ENCODE measurements at places on chromosomes 1 and 21.

- DNase-seq: no peak
Observed at GRCh38 chr1:154223621-154224020, 2.9 kb downstream of the UBAP2L start.

DNA sequence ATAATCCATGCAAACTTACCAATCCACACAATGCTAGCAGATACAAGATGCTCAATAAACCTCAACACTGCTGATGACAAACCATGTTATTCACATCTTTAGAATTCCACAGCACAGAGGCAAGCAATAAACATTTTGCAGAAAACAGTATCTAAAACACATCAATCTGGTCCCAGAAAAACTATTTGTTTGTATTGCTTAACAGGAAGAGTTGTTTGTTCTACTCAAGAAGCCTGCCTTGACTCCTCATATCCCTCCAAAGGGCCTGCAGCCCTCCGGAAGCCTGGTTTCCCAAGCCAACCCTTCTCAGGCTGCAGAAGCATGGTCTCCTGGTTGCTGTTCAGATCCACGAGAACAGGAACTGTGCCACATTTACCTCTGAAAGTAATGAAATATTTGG is 139.7 kb downstream of the RERE start:
- DNase-seq: no peak

GRCh38 chr1:230156068-230156467 is 89.0 kb downstream of the GALNT2 start:
- no peak for DNase-seq

DNA sequence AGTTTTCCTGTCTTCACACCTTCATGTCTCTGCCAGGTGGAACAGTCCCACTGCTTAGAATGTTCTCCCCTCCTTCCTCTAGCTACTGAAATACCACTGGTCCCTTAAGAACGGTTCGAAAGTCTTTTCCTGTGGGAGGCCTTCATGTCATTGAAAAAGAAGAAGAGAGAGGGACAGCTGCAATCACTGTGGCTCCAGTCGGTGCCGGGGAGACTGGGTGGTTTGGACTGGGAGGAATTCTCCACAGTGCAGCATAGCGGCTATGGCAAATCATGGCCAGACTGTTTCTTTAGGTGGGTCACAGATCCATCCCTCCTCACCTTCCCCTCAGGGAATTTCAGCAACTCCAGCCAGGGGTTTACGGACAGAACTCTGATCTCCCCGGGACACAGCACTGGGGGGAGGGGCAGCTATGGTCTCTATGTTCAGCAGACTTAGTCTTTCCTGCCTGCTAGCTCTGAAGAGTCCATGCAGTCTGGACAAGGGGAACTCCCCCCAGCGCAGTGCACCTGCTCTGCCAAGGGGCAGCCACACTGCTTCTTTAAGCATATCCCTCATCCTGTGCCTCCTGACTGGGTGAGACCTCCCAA is 567.2 kb downstream of the SMYD3 start:
- no peak for DNase-seq

GRCh38 chr1:7351649-7352048 is 419.4 kb upstream of the VAMP3 start:
- DNase-seq: no peak

DNA sequence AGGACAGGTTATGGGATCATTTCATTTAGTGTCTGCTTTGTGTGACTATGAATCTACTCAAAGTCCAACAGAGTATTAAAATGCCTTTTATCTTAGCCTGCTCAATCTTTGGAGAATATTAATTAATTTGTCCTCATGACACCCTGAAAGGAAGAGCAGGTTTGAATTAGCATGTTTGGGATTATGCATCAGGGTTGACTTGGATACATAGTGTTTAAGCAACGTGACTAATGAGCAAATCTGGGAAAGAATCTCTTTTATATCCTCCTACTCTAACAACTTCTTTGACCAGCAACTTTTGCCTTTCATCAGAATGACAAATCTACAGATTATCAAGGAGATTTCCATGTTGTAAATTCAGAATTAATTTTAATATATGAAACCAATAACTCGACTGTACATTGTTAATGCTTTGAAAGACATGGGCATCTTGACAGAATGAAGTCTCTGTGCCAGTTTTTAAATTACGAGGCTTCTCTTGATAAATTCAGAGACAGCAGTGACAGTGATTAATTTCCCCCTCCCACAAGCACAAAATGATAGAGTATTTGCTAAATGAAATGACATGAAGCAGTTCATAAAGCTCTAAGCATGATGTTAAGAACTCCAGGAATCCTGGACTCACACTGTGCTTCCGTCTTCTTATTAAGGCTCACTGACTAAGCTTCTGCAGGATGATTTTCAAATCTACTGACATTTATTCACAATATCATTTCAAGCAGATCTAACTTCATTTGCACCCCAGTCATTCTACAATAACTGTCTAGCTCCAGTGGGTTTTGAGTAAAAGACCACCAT is 156.5 kb downstream of the PCNX2 start:
- DNase-seq: no peak

DNA sequence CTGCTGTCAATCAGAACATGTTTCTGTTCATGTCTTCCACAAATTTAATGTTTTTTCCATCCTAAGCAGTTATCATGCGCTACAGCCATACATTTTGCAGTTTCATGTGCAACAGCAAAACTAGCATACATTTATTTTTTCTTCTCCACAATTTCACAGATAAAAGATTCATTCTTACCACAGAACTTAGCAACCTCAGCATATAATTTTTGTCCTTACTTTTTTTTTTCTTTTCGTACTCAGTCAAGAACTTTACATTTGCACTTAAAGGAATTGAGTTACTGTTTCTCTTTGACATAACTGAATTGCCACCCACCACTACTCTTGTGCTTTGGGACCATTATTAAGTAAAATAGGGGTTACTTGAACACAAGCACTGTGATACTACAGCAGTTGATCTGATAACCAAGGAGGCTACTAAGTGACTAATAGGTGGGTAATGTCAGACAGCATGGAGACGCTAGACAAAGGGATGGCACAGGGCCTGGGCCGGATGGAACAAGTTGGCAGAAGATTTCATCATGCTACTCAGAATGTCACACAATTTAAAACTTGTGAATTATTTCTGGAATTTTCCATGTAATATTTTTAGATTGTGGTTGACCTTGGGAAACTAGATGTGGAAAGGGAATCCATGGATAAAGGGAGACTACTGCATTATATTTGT is 50.2 kb upstream of the LHX8 start:
- peak; percentile 85 for DNase-seq

DNA sequence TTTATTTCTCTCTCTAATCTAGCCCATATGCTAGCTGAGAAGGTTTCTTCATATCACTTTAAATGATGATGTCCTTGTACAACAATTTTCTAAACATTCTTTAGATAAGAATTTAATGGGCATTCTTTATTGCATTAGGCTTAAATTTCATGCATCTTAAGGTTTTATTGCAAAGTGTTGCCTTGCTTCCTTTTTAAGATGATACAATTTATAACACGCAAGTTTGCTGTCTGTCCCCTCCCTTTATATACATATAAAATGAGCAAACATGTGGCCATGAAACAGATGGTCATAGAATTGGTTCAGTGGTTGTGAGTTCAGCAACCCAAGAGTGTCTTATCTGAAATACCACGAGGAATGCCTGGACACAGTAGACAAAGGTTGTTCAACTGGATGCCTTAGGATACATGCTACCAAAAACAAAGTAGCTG is 12.1 kb downstream of the NBPF3 start:
- peak; percentile 42 for DNase-seq

GRCh38 chr21:32861866-32862265 is 90.3 kb upstream of the PAXBP1 start:
- no peak for DNase-seq

DNA sequence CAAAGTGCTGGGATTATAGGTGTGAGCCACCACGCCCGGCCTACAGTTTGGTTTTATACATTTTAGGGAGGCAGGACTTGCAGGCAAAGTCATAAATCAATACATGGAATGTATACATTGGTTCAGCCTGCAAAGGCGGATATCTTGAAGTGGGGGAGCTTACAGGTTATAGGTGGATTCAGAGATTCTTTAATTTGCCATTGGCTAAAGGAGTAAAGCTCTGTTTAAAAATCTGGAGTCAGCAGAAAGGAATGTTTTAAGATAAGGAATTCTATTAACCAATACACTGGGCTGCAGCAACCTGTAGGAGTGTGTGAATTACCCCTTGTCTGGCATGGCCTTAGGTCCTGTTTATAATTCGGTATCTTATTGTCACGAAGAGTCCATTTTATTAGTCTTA is 57.6 kb downstream of the OPTC start:
- no peak for DNase-seq

DNA sequence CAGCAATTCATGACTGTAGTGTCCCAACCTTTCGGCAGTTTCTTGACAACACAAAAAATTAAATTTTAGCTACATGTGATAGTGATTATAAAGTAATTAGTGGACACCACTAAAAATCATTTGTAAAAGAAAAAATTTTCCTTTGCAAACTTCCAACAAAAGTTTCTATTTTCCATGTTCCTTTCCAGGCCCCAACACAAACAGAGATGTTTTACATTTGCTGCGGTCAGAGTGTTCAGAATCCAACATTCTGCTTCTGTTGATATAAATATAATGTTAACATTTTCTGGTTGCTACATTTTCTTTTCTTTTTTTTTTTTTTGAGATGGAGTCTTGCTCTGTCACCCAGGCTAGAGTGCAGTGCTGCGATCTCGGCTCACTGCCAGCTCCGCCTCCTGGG is 54.9 kb upstream of the WLS start:
- no peak for DNase-seq

GRCh38 chr1:4468386-4468785 is 186.0 kb upstream of the AJAP1 start:
- DNase-seq: no peak

GRCh38 chr1:214290424-214291037 is 9.6 kb downstream of the SMYD2 start:
- DNase-seq: peak; percentile 48

- no peak for DNase-seq
Observed at GRCh38 chr1:152169366-152170025, 10.5 kb upstream of the RPTN start.

- no peak for DNase-seq
Observed at GRCh38 chr1:75986478-75986877, 54.3 kb upstream of the ASB17 start.

GRCh38 chr1:159843459-159843858 is 16.8 kb downstream of the SLAMF8 start:
- DNase-seq: no peak

GRCh38 chr21:17660862-17661261 is 48.2 kb upstream of the BTG3 start:
- DNase-seq: no peak

DNA sequence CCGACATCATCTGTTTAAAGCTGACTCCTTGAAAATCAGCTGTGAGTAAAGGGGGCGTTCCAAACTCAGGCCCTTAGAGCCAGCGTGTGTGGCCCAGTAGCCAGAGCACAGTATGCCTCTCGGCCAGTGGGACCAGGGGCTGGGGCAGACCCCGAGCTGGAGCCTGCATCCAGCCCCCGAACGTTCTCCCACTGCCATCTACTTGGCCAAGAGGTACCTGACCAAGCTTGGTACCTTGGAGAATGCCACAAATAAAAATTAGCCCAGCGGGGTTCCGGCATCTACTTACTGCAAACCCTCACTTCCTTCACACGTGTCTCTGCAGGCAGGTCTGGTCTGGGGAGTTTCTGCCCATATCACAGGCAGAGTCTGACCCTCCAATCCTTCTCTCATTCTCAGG is 56.7 kb upstream of the COL6A2 start:
- no peak for DNase-seq

DNA sequence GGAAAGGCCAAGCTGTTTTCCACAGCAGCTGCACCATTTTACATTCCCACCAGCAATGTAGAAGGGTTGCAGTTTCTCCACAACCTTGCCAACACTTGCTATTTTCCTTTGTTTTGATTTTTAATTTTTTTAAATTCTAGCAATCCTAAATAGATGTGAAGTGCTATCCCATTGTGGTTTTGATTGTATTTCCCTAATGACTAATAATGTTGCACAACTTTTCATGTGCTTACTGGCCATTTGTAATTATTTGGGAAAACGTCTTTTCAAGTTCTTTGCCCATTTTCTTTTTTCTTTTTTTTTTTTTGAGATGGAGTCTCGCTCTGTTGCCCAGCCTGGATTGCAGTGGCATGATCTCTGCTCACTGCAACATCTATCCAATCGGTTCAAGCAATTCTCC is 53.9 kb downstream of the VCAM1 start:
- no peak for DNase-seq

DNA sequence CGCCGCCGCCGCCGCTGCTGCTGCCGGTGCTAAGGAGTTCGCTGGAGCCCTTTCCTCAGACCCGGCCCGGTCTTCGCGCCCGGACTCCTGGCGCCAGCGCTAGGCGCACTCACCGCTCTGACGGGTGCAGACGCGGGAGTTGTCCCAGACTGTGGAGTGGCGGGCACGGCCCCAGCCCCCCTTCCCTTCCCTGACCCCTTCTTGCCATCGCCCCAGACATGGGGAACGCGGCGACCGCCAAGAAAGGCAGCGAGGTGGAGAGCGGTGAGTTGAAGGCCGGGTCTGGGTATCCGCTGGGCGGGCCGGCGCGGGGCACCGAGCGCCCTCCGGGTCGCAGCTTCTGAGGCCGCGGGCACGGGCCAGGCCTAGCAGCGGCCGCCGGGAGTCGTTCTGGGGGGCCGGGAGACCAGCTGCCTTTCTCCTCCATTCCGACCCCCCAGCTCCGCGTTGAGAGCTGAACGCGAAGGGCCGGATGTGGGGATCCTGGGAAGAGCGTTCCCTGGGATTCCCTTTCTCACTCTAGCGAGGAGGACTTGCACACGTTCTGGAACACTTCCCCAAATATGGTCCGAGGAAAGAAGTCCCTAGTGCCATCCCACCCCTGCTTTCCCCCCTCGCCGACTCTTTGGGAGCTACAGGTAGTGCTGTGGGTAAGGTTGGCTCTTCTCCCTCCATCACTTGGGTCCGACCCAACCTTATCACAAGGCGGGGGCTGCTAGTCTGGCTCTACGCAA is 65.8 kb upstream of the PRKACB start:
- DNase-seq: peak; percentile 58

GRCh38 chr1:216459651-216460207 is 36.5 kb upstream of the USH2A start:
- DNase-seq: no peak

GRCh38 chr1:25815208-25816111 is 4.3 kb upstream of the MTFR1L start:
- DNase-seq: no peak

DNA sequence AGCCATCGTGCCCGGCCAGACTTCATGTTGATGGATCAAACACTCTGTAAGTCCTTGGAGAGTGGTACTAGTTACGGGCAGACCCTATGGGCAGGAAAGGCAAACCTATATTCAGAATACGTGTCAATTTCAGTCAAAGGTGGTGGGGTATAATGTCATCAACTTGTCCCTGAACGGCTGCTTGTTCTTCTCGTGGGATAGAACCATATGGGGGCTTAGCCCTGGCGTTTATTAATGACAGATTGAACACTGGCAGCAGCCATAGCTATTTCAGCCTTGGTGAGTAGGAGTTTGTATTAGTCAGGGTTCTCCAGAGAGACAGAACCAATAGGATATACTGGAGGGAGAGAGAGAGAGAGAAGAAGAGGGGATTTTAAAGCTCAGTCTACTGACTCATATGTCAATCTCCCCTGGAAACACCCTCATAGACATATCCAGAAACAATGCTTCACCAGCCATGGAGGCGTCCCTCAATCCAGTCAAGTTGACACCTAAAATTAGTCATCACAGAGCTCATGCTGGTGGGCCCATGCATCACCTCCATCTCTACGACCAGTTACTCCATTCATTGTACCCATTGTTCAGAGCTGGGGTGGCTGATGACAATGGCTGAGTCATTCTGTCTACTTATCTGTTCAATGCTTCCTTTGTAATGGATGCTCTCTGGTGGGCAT is 16.1 kb upstream of the AQP10 start:
- DNase-seq: no peak

All from fibroblast of skin of back (primary cell).